ENCODE measurements at places on chromosomes 1 and 21.

- DNase-seq = no peak
These were observed 48.9 kb downstream of the TMEM53 start for GRCh38 chr1:44625348-44625747.

DNA sequence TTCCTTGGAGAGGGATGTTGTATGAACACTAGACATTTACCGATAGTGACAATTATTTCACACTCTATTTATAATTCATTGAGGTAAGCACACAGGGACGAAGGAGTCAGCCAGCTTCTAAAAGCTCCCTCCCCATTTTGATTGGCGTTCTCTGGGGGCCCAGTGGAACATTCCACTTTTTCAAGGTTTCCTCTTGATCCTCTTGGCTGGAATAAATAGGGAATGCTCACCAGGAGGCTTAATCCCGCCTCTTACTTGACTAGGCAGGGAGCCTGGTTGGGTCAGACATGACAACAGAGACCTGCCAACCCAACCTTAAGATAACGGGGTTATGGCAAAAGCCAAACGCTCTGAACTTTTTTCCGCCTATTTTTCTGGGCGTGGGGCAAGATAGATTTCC lies 974 bp downstream of the ACTN2 start:
- DNase-seq = no peak

GRCh38 chr1:53678938-53679825 lies 59.8 kb downstream of the GLIS1 start:
- DNase-seq = no peak

- DNase-seq = no peak
These were observed 8.5 kb downstream of the CGN start for GRCh38 chr1:151519667-151520066.

- no peak for DNase-seq
These were observed 64.9 kb downstream of the MEF2D start for GRCh38 chr1:156435545-156436140.

- DNase-seq = no peak
These were observed 54.4 kb upstream of the BCL10 start for GRCh38 chr1:85330711-85331290.

DNA sequence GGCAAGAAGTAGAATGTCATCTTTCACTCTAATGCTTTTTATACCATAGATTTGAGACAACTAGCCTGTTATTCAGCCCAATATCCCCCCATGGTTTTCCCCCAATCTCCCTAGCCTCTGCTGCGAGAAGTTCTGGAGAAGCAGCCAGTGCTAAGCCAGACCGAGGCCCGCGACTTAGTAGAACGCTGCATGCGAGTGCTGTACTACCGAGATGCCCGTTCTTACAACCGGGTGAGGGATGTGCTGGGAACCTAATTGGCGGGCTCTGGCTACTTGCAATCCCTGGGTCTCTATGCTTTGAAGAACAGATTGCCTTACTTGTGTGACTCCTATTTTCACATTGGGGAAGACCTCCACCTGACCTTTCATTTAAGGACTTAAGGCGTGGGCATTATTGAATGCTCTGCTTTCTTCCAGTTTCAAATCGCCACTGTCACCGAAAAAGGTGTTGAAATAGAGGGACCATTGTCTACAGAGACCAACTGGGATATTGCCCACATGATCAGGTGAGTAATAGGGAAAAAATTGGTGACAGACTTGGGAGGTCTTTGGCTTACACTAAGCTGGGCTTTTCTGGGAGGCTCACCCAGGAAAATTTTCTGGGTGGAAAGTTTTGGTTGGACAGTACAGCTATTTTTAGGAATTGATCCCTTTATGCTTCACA lies 1.9 kb downstream of the PSMB4 start:
- no peak for DNase-seq

- DNase-seq = no peak
These were observed 70.9 kb downstream of the ERI3 start for GRCh38 chr1:44284184-44284583.

- peak; percentile 25 for DNase-seq
These were observed 661.8 kb downstream of the MATN1 start for GRCh38 chr1:30061292-30062220.

GRCh38 chr1:29305943-29306342 lies 69.6 kb downstream of the PTPRU start:
- DNase-seq = no peak

- no peak for DNase-seq
These were observed 2.5 kb downstream of the KRTAP10-4 start for GRCh38 chr21:44576025-44576420.

- DNase-seq = no peak
These were observed 93.0 kb downstream of the MTR start for GRCh38 chr1:236888126-236888525.

- DNase-seq = no peak
These were observed 210.6 kb downstream of the HLX start for GRCh38 chr1:221089803-221090202.

- DNase-seq = no peak
These were observed 327.3 kb downstream of the SIPA1L2 start for GRCh38 chr1:232302376-232303221.

- no peak for DNase-seq
These were observed 115.7 kb downstream of the CENPF start for GRCh38 chr1:214718724-214719123.

- DNase-seq = no peak
These were observed 71.7 kb downstream of the SH3GLB1 start for GRCh38 chr1:86776108-86776507.

DNA sequence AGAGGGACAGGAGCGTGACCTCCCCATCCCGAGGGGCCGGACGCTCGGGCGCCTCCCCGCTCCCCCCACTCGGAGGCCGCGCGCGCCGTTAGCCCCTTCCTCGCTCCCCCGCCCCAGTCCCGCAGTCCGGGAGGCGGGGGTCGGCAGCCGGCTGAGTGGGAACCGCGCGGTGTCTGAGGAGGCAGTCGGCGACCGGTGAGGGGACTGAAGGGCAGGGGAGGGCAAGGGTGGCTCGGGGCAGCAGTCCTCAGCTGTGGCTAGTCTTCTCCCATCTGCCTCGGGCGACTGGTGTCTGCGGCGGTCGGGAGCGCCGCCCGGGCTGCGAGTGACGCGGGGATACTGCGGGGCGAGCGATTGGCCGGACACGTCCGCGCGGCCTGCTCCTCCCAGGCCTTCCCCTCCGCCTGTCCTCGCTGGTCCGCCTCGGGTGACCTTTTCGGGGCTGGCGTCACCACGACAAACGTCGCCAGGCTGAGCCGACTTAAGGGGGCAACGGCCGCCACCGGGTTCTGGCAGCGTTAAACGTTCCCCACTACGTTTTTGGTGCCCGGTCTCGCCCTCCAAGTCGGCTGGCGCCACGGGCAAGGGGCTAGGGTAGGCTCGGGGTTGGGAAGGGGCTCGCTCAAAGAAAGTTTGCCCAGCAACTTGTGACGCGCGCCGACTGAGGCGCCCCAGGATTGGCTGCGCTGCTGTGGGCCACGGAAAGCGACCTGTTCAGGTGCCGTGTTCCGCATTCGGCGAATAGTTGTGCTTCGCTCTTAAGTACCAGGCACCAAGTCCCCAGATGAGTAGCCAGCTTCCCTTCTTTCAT lies 538 bp downstream of the ZNF672 start:
- peak; percentile 96 for DNase-seq

GRCh38 chr1:50181027-50181663 lies 72.4 kb downstream of the ELAVL4 start:
- DNase-seq = no peak

GRCh38 chr1:245469734-245470133 lies 314.9 kb downstream of the KIF26B start:
- no peak for DNase-seq

GRCh38 chr1:159889821-159890252 lies 10.1 kb downstream of the CFAP45 start:
- DNase-seq = peak; percentile 54

DNA sequence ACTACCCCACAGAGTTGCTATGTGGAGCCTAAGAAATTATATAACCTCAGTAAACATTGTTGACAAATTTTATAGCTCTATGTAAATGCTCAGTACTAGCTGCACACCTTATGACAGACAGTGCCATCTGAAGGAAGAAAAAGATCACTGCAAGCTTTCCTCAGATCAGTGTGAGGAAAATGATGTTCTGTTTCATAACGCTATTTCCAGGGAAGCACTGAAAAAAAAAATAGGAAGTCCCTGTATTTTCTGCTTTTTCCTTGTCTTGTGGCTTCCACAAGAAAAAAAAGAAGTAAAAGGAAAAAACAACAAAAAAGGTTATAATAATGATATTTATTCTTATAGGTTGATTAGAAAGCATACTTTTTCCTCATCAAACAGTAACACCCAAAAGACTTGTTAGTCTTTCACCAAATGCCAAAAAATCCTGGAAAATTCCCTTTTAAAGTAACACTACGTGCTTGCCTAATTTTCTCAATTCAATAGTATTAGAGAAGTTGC lies 23.2 kb downstream of the LYST start:
- peak; percentile 70 for DNase-seq

GRCh38 chr1:92884195-92884594 lies 52.4 kb downstream of the RPL5 start:
- DNase-seq = no peak

DNA sequence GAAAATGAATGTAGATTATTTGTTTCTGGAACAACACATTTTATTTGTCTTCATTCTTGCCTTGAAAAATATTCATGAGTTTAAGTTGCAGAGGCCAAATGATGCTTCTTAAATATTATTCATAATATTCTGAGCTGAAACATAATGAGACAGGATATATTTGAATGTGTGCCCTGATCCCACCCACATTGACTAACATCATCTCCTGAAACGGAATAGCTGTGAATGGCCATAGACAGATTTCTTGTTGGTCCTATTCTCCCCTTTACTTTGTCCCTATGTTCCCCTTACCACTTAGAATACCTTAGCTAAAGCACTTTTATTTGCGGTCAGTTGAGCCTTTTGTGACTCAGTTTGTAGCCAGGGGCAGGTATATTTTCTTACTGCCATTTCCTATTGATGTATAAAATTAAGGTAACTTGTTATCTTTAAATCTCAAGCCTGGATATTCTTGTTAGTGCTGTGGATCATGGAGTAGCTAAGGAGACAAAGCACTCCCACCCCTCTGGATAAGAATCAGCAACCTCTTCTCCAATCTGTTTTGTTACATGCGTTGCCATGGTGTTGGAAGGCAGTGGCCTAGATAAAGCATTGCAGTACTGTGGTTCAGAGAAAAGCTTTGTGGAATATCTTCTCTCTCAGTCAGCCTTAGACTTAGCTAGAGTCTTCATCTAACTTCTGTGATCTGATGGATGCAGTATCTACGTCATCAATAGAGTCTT lies 478.5 kb upstream of the DEPDC1 start:
- no peak for DNase-seq

- DNase-seq = peak; percentile 10
These were observed 617.3 kb downstream of the MATN1 start for GRCh38 chr1:30106125-30106524.

GRCh38 chr21:36464590-36464989 lies 15.3 kb downstream of the CLDN14 start:
- DNase-seq = no peak

GRCh38 chr1:226712742-226713419 lies 26.2 kb downstream of the ITPKB start:
- DNase-seq = no peak

- DNase-seq = no peak
These were observed 3.1 kb downstream of the ENO1 start for GRCh38 chr1:8875216-8875861.

DNA sequence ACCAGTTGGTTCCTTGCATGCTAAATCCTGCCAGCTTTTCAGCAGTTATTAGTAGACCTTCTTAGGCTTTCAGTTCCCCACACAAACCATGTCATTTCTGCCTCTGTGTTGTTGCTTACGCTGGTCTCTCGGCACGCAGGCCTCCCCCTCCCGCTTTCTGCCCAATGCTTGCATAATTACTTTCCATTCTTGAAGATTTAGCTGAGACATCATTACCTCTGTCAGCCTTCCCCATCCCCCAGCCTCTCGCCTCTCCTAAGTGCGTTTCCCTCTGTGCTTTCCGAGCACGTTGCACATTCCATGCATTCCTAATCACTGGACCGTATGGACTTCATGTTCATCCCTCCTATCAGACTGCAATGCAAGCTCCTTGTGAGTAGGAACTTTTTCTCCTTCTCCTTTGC lies 26.8 kb downstream of the TSHB start:
- DNase-seq = no peak

DNA sequence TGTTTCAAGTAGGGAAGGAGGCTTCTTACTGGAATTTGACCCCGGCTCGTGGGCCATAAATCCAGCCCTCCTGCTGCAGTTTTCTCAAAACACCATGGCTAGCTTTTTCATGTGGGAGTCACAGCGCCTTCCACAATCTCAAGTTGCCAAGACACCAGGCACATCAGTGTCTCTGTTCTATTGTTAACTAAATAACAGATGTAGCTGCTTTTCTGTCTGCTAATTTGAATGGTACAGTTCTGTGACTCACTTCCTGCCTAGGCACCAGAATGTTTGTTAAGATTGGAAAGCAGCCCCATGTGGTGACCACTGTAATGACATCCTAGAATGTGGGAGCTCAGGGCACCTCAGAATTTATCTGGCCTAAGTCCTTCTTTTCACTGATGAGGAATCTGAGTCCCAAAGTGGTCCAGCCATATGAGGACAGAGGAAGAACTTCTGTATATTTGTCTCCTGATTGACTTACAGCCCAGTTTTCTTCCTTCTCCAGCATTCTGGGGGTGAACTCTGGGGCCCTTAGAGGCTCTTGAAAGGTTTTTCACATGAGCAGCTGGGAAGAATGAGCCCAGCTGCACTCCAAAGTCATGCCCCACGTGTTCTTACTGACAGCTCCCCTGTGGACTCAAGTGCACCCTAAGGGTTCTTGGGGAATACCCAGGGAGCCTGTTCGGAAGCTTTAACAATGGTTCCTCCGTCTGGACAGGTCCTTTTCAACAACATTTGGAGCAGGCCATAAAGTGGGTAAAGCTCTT lies 27.5 kb downstream of the TRIM45 start:
- DNase-seq = peak; percentile 6

DNA sequence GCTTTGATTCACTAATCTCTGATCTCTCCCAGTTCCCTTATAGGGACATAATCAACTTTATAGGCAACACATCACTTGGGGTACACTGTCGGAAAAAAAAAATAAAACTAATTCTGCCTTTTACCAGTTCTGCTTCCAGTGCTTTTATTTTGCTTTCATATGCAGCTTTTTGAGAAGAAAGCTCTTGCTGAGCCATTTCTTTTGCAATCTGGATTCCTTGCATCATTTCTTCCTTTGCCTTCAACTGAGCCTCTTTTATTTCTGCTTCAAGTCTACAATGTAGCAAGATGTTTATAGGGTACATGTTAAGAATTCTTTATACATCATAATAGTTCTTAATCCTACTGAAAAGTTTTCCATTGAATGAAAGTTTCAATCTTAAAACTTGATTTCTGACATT lies 30.6 kb downstream of the KIF14 start:
- no peak for DNase-seq

DNA sequence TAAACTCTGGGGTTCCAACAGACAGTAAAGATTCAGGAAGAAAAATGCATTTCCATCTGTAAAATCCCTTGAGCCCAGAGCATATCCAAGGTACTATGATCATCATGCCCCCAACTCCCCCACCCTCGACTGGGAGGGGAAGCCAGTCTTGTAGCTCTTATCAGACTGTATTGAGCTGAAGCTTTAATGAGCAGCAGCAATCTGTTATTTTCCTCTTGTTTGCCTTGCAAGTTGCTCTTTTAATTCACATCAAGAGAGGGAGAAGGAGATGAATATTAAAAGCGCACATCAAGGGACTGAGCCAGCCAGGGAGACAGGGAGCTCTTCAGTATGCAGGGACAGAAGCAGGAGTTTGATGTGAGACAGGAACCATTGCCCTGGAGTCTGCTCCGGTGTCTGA lies 52.5 kb upstream of the KCNA3 start:
- no peak for DNase-seq

GRCh38 chr1:43883321-43883720 lies 50.3 kb upstream of the ARTN start:
- DNase-seq = no peak

GRCh38 chr1:162019446-162019845 lies 4.2 kb downstream of the OLFML2B start:
- no peak for DNase-seq

Measured in OCI-M1 (cell line).